EH (cell line): ENCODE measurements at places on chromosomes 7 and 10.
A peak's percentile ranks its signal among the peaks of the same experiment; 100 is the strongest.

DNA sequence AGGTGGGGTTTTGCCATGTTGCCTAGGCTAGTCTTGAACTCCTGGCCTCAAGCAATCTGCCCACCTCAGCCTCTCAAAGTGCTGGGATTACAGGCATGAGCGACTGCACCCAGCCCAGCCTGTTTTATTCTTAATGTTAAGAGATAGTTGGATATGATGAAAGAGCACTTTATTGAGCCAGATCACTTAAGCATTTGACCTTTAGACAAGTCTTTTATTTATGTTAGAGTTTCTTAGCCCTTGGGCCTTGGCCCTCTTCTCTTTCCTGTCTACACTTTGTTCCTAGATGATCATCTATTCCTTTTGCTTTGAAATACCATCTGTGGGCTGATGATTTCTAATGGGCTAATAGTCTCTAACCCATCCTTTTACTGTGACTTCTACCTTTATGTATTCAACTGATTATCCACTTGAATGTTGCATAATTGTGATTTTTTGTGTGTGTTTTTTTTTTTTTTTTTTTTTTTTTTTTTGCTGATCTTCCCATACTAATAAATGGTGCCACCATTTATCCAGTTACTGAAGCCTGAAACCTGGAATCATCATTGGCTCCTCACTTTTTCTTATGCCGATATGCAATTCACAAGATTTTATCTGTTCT, 34.8 kb downstream of the BTRC start:
- DNase-seq, result peak; percentile 27

DNA sequence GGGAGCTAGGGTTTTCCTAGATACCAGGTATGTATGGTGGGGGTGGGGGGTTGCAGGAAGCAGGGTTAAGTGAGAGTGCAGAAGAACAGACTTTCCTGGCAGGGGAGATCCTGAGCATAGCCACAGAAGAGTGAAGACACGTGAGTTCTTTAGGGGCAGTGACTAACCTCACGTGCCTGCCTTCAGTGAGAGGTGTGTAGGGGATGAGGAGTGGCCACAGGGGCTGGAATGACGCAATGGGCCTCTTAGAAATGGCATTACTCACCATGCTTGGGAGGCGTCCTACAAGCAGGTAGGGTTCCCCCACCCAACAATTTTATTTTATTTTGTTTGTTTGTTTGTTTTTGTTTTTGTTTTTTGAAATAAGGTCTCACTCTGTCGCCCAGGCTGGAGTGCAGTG, 698.6 kb upstream of the NRP1 start:
- no peak for DNase-seq

GRCh38 chr7:48251766-48252165, 80.5 kb downstream of the ABCA13 start:
- DNase-seq, result peak; percentile 7

- peak; percentile 6 for DNase-seq
These were observed 102.1 kb downstream of the CRPPA start for GRCh38 chr7:16318989-16319915.

DNA sequence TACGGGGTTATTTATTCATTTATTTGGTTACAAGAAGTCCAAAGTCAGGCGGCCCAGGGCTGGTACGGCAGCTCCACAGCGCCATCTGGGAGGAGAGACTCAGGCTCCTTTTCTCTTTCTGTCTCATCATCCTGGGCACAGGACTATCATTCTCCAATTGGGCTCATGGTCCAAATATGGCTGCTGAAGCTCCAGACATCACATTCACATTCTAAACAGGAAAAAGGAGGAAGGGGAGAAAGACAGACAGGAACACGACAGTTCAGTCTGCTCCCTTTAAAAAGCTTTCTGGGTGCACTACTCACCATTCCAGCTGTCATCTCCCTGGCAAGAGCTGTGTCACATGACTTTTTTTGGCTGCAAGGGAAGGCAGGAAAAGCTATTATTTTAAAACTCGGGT, 74.4 kb upstream of the PDZD8 start:
- no peak for DNase-seq

DNA sequence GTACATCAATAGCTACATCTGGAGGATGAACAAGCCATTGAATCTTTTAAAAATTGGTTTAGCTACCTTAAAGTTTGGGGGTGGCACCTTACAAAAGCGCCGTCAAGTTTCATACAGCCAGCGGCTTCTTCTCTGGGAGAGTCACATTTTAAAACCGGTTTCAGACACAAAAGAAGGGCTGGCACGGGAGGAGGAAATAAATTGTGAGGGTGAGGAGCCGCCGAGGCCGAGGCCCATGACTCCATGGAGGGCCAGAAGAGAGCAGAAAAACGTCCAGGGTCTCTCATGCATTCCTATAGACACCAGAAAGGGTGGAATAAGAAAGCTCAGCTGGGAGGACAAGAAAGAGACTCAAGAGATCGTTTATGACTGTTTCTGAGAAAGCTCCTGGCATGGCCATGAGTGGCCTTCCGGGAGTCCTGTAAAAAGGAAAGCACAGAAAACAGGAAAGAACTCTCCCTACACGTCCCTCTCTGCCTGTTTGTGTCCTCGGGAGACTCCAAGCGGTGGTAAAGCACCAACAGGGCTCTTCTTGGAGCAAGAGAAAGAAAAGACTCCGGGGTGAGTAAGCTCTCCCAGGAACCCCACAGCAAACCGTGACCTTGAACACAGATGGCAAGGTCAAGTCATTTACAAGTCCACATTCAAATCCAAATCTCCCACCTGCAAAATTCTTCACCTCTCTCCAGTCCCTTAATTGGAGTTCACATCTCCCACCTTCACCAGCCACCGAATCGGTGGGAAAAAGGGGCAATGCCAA, 1.8 kb downstream of the FRAT2 start:
- peak; percentile 88 for DNase-seq

DNA sequence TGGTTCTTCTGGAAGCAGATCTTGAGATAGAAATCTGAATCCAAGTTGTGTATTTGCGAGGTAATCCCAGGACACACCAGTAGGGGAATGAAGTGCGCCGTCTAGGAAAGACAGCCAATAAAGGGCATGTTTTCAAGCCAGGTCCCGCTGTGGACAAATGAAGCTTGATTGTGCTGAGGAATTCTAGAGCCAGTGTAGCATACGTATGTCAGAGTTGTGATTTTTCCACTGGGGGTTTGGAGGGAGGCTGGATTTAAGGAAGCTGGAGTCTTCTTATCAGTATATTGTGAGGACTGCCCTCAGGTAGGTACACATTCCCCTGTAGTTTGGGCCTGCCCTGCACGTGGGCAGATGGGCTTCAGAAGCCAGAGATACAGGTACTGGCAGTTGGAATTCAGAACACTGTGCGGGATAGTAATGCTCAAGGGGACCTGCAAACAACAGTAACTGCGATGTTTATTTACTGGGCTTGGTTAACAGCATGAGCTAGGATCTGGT, 50.9 kb downstream of the GALNT11 start:
- no peak for DNase-seq

DNA sequence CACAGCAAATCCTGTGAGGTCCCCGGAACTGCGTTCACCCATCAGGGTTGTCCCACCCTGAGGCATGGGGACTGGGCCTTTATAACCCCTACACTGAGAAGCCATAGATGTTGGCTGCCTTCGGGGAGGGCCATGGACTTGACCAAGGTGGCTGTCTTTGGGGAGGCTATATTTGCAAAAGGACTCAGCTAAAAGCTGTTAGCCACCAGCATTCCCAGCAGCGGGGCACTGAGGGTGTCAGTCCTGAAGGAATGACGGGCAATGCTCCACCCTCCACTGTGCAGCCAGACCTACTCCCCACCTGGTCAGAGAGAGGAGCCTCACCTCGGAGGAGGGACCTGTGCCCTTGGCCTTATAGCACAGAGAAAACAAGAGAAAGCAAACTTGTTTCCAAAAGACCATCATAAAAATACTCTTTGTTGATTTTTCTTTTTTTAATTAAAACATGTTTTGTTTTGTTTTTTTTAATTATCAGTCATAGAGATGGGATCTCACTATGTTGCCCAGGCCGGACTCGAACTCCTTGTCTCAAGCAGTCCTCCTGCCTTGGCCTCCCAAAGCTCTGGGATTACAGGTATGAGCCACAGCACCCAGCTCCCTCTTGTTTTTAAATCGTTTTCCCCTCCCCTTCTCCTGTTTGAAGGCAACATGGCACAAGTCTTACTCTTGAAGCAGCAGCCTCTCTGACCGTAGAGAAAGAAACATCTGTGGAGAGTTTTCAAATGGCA, 26.7 kb upstream of the CUX1 start:
- DNase-seq, result no peak

DNA sequence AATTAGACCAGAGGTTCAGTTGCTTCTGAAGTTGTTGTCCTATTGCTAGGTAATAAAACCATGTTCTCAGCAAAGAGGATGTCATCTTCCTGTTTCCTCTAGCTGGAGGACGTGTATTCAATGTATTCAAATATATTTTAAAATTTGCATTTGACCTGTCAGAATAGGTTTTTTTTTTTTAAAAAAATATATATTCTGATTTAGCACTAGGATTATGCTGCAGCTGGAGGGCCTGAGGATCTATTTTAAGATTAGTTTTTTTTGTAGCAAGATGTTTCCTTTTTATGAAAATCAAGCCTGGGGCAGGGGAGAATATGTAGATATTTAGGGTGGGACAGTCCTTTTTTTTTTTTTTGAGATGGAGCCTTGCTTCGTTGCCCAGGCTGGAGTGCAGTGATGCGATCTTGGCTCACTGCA, 337.0 kb downstream of the FRMD4A start:
- no peak for DNase-seq

DNA sequence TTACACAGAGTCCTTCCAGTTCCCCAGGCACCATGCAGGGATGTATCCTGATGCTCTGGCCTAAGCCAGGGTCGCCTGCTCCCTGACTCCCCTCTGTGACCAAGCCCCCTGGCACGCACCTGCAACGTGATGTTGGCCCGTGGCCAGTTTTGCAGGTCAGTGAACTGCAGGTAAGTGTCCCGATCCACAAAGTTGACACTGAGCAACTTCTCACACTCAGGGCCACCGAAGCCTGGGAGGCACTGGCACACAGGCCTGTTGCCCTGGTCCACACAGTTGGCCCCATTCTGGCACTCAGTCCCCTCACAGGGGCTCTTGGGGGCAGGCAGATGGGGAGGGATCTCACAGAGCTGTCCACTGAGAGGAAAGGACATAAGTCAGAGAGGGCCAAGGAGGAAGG, 174.3 kb downstream of the LCOR start:
- DNase-seq, result no peak

- DNase-seq, result no peak
These were observed 306.2 kb downstream of the FRMD4A start for GRCh38 chr10:14024329-14025202.

DNA sequence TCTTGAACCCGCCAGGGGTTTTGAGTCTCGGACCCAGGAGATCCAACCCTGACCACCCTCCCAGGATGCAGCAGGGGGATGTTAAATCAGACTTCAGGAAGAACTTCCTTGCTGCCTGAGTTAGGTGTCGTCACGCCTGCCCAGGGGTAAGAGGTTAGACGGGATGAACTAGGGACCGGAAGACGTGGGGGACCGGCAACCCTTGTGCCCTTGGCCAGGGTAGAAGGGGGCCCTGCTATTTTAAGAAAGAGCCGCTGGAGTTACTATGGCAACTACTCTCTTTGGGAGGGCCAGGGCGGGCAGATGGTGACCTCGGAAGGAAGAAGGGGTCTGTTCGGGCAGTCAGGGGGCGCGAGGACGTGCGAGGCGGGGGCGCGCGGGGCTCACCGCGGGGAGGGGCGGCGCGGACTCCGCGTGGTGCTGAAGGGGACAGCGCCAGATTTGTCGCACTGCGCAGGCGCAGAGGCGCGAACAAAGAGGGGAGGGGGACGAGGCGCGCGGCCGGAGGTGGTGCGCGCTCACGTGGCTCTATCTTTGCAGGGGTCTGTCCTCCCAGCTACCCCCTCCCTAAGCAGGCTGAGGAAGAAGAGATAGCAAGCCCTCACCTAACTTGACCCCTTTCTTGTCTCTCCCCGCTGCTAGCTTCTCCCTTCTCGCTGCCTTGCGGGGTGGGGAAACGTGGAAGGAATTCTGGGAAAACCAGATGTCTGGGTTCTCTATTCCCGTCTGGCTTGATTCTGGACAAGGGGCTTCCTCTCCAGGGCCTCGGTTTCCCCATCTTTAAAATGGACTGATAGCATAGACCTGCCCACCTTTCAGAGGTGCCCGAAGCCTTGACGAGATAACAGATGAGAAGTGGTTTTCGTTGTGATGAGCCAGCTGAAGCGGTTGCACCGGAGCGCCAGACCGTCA, 940 bp upstream of the PSD start:
- DNase-seq, result peak; percentile 38

- no peak for DNase-seq
These were observed 53.7 kb downstream of the CACNA2D1 start for GRCh38 chr7:82389876-82390275.
